ENCODE measurements at places on chromosomes 6 and 20.

DNA sequence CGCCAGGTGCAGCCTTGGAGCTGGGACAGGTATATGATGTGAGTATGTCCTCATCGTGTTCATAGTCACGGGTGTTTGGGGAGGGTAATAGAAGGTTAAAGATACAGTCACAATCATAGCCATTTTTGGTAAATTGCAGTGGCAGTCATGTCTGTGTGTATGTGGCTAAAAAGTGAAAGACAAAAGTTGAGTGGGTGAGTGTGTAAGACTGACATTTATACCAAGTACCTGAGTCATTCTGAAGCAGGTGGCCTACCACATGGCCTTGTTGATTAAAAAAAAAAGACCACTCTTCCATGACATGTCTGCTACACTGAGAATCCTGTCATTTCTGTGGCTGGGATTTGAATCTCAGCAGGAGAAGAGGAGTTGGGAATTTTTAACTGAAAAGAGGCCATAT lies 181.9 kb downstream of the SCP2D1 start:
- no peak for DNase-seq

- DNase-seq = no peak
These were observed 131.0 kb upstream of the CST7 start for GRCh38 chr20:24818056-24818455.

DNA sequence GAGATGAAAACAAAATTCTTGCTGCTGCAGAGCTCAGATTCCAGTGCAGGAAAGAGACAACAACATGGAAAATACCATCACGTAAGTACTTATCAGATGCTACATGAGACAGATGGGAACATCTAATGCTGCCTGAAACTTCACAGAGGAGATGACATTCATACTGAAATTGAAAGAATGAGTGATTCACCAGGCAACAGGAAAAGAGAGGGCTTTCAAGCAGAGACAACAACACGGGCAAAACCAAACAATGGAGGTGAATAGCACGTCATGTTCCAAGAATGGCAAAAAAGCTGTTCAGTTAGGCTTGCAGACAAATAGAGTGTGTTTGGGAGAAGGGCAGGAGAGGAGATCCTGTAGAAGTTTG lies 39.3 kb downstream of the GTF2H5 start:
- no peak for DNase-seq

DNA sequence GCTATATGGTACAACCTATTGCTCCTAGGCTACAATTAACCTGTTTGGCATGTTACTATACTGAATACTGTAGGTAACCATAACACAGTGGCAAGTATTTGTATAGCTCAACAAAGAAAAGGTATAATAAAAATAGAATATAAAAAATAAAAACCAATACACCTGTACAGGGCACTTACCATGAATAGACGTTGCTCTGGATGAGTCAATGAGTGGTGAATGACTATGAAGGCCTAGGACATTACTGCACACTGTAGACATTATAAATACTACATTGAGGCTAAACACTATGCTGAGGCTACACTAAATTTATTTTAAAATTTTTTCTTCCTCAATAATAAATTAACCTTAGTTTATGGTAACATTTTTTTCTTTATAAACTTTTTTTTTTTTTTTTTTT lies 18.6 kb downstream of the ELOVL5 start:
- no peak for DNase-seq
